ENCODE measurements at places on chromosomes 7 and 10.

DNA sequence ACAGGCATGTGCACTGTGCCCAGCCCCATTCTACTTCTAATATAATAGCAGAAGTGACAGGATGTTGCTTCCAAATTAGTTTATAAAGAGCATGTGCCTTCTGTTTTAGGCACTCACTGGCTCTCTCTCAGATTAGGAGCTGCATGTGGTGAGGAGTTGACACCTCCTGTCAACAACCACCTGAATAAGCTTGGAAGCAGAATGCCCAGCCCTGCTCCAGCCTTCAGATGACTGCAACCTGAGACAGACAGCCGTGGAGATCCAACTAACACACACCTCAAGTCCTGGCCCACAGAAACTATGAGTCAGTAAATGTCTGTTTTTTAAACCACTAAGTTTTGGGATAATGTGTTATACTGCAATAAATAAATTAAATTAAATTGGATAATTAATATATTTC, 54.5 kb downstream of the PARD3 start:
- DNase-seq: no peak

GRCh38 chr7:100553032-100553431, 14.0 kb downstream of the AGFG2 start:
- no peak for DNase-seq

DNA sequence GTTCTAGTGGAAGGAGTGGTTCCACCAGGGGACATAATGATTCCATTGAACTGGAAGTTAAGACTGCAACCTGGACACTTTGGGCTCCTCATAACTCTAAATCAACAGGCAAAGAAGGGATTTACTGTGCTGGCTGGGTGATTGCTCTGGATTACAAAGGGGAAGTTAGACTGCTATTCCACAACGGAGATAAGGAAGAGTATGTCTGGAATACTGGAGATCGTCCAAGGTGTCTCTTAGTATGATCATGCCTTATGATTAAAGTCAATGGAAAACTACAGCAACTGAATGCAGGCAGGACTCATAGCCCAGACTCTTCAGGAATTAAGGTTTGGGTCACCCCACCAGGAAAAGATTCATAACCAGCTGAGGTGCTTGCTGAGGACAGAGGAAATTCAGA, 310.6 kb upstream of the MGMT start:
- no peak for DNase-seq

GRCh38 chr10:59361663-59362143, 646 bp downstream of the FAM13C start:
- no peak for DNase-seq

- DNase-seq: no peak
These were observed 114.4 kb downstream of the RTKN2 start for GRCh38 chr10:62154231-62154630.

All from NCI-H1105 treated with DMSO at 0.1 percent for 48 hours (cell line).